ENCODE measurements at places on chromosomes 2 and 18.

DNA sequence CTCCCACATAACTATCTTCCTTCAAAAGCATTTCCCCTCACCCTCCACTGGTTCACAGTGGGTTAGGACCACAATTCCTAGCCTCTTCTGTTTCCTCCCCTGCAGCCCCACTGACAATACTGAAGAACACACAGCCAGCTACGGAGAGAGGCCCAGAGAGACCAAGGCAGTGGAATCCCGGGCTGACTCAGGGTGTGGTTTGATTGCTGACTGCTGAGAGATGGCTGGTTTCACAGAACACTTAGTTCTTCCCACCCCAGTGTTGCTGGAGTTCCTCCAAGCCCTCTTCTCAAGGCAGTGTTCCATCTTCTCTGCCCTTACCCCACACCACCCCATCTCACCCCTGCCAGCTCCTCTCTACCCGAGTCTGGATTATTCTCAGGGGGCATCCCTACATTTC lies 43.3 kb upstream of the ZFP36L2 start:
- no peak for DNase-seq

DNA sequence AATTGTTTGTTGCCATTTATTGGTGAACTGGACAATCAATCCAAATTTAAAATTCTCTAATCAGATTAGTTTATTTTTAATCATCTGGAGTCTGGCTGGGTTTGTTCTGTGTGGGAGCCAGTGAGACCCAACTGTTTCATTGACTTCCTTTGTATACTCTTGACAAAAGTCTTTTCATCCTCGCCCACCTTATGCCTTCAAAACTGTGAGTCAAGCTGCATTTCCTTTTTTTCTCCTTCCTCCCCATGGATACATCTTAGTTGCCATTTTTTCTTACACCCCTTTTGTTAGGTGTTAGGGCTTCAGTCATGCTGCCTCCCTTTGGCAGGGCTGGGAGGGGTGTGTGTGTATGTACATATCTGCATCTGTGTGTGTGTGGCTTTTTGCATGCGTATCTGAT lies 117.6 kb downstream of the PRKCE start:
- DNase-seq = no peak

GRCh38 chr2:235931676-235932075 lies 236.5 kb downstream of the GBX2 start:
- DNase-seq = no peak

DNA sequence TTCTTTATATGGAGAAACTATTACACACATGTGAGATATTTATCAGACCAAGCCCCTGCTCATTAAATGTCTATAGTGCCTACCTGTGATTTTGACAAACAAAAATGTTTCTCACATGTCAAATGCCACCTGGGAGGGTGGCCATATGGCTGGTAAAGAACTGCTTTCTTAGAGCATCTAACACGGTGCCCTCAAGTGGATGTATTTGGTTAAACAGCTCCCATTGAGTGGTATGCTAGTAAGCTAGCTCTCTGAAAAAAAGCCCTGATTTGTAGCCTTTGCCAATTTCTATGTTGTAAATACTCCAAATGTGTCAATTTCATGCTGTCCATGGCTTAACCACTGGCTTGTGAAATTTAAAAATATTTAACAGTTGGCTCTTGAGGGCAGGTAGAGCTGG lies 94.6 kb downstream of the PMAIP1 start:
- no peak for DNase-seq

- DNase-seq = no peak
These were observed 286.6 kb downstream of the DPP10 start for GRCh38 chr2:114729026-114729425.

- no peak for DNase-seq
These were observed 73.9 kb upstream of the RPL31 start for GRCh38 chr2:100928235-100928634.

GRCh38 chr2:85737481-85737880 lies 16.3 kb upstream of the ATOH8 start:
- no peak for DNase-seq

GRCh38 chr18:34098109-34098508 lies 126.6 kb downstream of the NOL4 start:
- no peak for DNase-seq

DNA sequence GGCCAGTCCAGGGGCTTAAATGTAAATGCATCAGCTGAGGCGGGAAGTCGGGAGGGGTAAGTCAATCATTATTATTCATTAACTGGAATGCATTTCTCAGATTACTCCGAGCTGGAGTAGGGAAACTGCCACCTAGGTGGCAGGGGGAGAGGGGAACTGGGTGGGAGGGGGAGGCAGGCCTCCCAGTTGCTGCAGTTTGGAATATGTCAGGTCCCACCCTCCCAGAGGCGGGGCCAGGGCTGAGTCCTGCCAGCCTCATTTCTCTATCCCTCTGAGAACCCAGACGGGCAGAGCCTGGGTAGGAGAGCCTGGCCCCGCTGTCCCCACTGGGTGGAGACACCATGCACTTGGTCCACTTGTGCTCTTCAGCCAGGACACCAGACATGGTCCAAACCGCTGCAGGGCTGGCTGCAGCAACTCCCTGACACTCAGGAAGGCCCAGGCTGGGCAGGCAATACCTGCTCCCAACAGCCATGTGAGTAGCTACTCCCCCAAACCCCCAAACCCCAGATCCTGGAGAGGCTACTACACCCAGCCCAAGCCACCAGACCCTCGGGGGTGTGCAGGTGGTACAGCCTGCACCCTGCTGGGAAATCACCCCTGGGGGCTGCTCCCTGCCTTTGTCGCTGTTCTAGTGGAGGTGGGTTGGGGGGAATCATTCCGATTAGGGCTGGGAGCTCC lies at the start of gene GPBAR1:
Gene GPBAR1 (plus strand): TSS at position 274 of the 681 bp plus-strand sequence. CDS start 1,710 bp downstream, outside the sequence.
- no peak for DNase-seq

GRCh38 chr18:12478269-12479047 lies 70.7 kb downstream of the PRELID3A start:
- DNase-seq = no peak

- no peak for DNase-seq
These were observed 111.8 kb downstream of the HDAC4 start for GRCh38 chr2:239288951-239289511.

- no peak for DNase-seq
These were observed 25.5 kb downstream of the TWIST2 start for GRCh38 chr2:238873381-238873801.

- no peak for DNase-seq
These were observed 11.7 kb downstream of the HS6ST1 start for GRCh38 chr2:128306931-128307460.

- no peak for DNase-seq
These were observed 141.6 kb downstream of the ZNF236 start for GRCh38 chr18:76963936-76964335.
